ENCODE measurements at places on chromosomes 7 and 10. TPM values are rescaled to one million over a fixed set of nuclear protein-coding genes. Genes with fewer than 3 reads are reported as not detected.

Gene FIGNL1
- 10.8 TPM for total RNA-seq

Gene ZNF212
- total RNA-seq: 6.2 TPM

Gene CDH23
- total RNA-seq: 4.3 TPM

Gene FAM25C
- total RNA-seq: not detected

Gene AQP1
- total RNA-seq: 0.86 TPM

Gene SAP25
- total RNA-seq: not detected

Gene CFAP46
- total RNA-seq: 1.4 TPM

Gene SOSTDC1
- not detected for total RNA-seq

Gene FKBP9
- 300 TPM for total RNA-seq

Gene APBB1IP
- 8.5 TPM for total RNA-seq

Gene EPO
- not detected for total RNA-seq

Gene NUP42
- 37.2 TPM for total RNA-seq

Gene UFSP1
- total RNA-seq: 2.2 TPM

Gene TMEM229A
- not detected for total RNA-seq

Gene EMX2
- total RNA-seq: 2.6 TPM

Gene HOXA10
- 30.6 TPM for total RNA-seq

Gene DRGX
- not detected for total RNA-seq

Gene STN1
- total RNA-seq: 21.6 TPM

Gene CHST12
- total RNA-seq: 8.6 TPM

Gene WDR91
- 8.0 TPM for total RNA-seq

Gene TMEM184A
- 0.26 TPM for total RNA-seq

Gene SVOPL
- not detected for total RNA-seq

Gene CCNY
- 57.0 TPM for total RNA-seq

Gene OR2A1
- 0.39 TPM for total RNA-seq

Gene GUSB
- 19.5 TPM for total RNA-seq

Gene NUDT1
- 19.3 TPM for total RNA-seq

Gene ENTPD1
- total RNA-seq: 0.32 TPM

Gene RARRES2
- total RNA-seq: 0.32 TPM

Gene DIP2C
- total RNA-seq: 24.0 TPM

Gene BTBD16
- total RNA-seq: not detected

Gene GDF10
- total RNA-seq: 0.76 TPM

Gene SLC18A2
- not detected for total RNA-seq

Gene GPER1
- total RNA-seq: 18.0 TPM

Gene ENO4
- 1.1 TPM for total RNA-seq

Gene RPP38
- 14.2 TPM for total RNA-seq

Gene HIPK2
- total RNA-seq: 13.6 TPM

Gene FOXI2
- total RNA-seq: not detected

Gene MBL2
- total RNA-seq: not detected

Gene CFAP69
- total RNA-seq: 12.3 TPM

Gene PLXNA4
- 14.5 TPM for total RNA-seq

Gene STOX1
- total RNA-seq: 0.11 TPM

Gene NKX6-2
- not detected for total RNA-seq

Gene MNX1
- not detected for total RNA-seq

Gene LEP
- 0.11 TPM for total RNA-seq

Gene IL6
- total RNA-seq: 33.1 TPM

Gene DTX2
- total RNA-seq: 8.1 TPM

Gene CPA2
- 0.43 TPM for total RNA-seq
